Eye (tissue), 1 donor: ENCODE measurements at places on chromosomes 13 and 19.

GRCh38 chr19:35451338-35452096, 3.5 kb downstream of the FFAR2 start:
- DNase-seq, result no peak

DNA sequence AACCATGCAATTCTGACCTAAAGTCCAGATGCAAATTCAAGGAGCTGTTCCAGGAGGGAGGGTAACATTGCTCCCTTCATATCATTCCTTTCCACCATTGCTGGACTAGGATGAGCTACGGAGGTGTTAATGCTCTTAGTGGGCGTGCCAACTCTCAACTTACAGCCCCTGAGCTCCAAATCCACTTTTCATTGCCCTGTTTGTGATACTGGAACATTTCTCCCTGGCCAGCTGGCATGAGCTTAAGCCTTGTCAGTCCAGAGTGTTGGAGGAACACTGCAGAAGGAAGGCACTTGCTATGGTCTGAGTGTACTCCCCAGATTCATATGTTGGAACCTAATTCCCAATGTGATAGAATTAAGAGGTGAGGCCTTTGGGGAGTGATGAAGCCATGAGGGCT, 70.4 kb upstream of the FARP1 start:
- DNase-seq, result no peak

GRCh38 chr13:59374691-59375090, 789.0 kb downstream of the DIAPH3 start:
- no peak for DNase-seq

- peak; percentile 30 for DNase-seq
Measured at GRCh38 chr19:12513531-12514061, 29.0 kb upstream of the ZNF709 start.

DNA sequence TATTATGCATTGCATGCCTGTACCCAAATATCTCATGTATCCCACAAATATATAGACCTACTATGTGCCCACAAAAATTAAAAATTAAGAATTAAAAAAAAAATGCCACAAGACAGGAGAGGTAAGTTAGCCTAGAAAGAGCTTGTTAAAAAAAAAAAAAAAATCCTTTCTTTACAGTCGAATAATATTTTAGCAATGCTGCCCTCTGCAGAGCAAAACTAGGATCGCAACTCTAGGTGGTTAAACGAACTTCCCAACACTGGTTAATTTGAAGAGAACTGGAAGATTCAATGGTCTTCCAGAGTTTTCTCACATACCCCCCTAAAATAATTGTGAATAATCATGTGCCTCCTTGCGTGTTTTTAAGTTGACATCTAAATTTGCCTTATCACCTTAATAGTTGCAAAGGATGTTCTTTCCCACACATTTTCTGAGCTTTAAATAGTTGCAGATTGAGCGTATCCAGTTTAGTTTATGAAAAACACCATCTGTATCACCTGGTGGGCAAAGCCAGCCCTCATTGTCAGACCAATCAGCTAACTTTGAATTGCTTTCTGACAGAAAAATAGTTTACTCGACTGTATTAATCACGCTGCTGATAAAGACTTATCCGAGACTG, 47.4 kb upstream of the RCBTB2 start:
- DNase-seq, result peak; percentile 92

DNA sequence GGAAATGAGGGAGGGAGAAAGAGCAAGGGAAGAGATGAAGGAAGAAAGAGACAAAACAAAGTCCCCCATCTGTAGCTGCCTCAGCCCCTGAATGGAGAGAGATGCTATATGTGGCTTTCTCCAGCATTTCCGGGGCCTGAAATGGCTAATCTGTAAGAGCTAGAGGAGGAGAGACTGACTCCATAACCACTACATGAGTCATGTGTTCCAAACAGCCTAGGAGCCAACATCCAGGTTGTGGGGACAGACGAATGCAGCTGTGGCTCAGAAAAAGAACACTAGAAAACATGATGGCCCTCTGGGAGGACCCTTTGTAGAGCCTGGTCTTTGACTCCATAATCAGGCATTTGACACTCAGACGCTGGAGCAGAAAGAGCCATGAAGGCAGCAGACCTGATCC, 292.0 kb upstream of the ZNF507 start:
- DNase-seq, result no peak

DNA sequence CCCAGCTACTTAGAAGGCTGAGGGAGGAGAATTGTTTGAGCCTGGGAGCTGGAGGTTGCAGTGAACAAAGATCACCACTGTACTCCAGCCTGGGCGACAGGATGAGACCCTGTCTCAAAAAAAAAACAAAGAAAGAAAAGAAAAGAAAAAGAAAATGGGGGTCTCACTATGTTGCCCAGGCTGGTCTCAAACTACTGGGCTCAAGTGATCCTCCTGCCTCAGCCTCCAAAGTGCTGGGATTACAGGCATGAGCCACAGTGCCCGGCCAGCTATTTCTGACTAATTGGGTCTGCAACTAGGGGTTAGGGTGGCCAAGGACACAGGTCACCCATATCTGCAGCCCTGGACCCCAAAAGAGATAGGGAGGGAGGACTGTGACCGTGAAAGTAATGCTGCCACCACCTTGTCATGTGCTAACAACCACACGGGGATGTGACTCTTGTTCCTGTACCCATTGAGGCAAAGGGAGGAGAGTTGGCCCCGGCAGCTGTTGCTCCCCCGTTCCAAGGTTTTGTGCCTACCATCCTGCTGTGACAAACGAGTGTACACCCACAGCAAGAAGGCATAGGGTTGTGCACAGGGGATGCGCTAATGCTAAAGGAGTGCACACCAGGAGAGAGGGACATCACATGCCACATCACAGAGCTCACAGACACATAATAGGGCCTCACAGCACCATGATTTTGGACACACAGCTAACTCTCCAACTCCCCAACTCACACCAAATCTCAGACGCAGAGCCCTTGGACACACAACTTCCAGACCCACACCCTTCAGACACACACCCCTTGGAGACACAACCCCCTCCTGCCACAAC, 619 bp downstream of the MEF2B start:
- DNase-seq, result no peak

DNA sequence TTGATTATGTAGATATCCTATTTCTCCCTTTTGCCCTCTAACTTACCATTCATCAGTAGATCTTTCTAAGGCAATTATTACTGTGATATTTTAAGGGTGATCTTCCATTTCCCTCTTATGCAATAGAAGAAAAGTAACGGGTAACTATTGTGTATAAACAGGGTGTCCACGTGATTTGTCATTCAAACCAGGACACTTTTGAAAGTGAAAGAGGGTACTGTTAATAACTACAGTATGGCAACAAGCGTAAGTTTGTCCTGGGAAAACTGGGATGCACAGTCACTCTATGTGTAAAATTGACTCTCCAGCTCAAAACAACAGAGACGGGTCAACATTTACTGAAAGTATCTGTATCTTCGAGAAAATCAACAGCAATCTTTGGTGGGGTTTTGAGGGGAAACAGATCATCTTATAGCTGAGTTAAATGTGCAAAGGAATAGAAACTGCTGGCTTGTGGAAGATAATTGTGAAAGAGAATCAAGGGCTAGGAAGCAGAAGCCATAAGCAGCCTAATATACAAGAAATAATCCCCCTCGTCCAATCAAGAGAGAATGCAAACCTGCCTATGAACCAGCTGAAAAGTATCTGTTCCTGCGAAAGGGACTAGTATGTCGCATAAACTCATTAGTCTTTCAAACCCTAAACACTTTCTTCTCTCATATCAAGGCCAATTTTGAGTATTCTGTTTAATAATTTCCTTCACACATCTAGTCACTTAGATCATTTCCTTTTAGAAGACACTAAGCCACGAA, 126.7 kb downstream of the FOXO1 start:
- DNase-seq, result no peak

DNA sequence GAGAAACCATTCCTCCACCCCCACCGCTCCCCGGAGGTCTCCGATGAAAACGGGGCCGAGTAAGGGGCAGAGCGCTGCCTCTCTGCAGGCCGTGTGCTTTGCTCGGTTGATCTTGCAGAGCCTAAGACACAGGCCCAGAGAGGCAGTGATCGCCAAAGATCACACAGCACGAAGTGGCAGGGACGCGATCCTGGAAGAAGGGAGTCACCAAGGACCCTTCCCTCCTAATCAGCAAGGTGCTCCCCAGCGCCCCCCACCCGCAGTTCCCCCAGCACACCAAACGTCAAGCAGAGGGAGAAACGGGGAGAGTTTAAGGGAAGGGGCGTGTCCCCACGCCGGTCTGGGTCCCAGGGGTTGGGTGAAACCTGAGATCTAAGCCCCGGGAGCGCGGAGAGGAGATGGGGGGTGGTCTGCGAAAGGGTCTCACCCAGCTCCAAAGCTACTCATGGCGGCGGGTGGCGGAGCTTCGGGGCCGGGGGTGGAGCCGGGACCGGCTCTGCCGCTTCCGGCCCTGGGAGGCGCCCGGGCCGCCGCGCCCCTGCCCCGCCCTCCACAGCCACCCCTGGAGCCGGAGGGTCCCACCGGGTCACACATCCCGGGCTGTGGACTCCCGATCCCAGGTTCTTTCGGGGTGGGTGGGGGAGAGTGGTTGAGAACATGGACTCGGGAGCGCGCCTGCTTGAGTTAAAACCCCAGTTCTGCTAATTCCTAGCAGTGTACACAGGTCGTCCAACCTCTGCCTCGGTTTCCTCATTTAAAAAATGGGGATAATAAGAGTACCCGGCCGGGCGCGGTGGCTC, at the start of gene EML2:
Gene EML2, minus strand, starts transcription at position 468 of the 800 bp plus-strand sequence. Its CDS starts 21 bp downstream, at position 447.
- peak; percentile 77 for DNase-seq

- DNase-seq, result no peak
Measured at GRCh38 chr13:21420706-21421105, 38.4 kb downstream of the ZDHHC20 start.

DNA sequence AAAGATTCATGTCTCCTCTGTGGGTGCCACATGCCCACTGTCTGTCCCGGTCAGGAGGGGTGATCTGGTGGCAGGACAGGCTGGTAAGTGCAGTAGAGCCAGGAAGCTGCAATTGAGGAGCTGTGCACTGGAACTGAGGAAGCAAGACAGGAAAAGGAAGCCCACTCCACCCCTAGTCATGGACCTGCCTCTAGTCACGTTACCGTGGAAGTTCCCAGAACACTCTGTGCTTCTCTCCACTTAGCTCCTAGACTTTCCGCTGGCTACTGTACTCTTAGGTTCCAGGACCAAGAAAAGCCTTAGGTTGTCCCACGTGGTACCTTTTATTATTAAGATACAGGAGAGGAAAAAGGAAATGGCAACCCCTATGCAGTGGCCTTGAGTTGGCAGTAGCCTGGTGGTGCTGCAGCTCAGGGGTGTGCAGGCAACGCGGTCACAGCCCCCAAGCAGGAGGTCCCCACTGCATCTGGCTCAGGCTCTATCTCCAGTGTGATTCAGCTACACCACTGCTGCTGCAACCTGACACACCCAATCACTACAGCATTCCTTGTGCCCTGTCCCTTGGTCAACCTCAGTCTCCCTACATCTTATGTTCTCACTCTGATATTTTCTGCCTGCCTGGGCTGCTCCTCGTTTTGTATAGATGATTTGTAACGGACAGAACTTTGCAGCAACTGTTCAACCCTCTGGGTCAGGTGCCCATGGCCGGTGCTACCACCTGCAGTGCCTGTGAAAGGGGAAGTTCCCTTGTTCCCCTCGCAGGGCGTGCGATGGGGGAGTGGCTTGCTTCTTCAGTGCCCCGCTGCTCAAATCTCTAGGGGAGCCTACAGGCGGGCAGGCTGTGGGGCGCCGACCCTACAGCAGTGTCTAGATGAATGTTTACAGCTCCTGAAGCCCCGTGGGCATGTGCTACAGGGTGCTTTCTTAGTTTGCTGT, 24.4 kb upstream of the GPR12 start:
- peak; percentile 11 for DNase-seq

DNA sequence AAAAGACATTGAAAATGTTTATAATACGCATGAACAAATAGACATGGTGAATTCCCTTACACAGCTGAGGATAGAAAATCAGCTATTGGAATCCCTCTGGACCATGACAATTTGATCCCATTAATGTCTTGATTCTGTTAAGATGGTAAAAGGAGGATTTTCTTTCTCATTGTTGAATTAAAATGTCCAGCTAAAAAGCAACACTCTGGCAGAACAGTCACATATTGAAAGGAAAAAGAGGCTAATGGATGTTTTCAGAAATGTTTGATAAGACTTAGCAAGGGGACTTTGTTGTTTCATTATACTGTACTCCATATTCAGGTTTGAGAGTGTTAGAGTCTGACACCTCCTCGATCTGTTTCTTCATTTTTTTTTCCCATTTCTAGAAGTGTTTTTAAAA, 296.0 kb downstream of the OLFM4 start:
- DNase-seq, result no peak

DNA sequence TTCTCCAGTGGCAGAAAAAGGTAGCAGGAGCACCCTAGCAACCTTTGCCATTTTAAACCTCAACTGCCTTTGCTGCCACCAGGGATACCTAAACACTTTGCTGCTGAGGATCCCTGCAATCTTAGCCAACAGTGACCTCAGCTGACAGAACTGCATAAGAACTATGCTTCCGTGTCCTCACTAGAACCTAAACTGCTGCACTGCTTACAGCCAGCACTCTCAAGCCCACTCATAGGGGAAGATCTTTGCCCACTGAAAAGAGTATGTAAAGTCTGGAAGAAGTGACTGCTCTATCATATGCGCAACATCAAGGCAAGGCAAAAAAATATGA, 270.0 kb upstream of the PCDH20 start:
- no peak for DNase-seq

GRCh38 chr13:23724196-23724970, 154.2 kb downstream of the TNFRSF19 start:
- no peak for DNase-seq

DNA sequence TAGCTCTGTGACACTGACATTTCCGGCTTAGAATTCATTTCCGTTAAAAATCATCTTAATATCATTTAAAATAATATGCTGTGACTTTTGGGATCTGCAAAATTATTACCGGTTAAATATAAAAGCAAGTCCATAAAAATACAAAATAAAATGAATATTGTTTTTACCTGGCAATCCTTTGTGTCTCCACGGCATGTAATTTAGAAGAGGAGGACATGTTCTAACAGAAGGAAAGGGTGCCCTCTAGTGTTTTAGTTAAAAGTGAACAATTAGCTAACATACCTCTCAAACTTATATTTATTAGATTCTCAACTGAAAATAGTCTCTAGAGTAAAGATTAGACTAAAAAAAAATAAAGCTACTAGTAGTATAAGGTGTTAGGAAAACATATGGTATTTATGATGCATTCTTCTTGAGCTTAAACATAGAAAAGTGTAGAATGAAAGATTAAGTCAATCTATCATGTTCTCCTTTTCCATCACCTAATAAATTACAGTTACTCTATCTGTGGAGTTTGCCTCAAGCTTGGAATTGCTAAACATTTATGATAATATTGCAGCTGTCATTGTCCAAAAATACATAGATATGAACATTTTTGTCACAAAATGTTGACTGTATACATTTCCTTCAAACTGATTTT, 676.7 kb upstream of the SPRY2 start:
- DNase-seq, result peak; percentile 84

- no peak for DNase-seq
Measured at GRCh38 chr13:114017966-114018365, 44.1 kb upstream of the C13orf46 start.

DNA sequence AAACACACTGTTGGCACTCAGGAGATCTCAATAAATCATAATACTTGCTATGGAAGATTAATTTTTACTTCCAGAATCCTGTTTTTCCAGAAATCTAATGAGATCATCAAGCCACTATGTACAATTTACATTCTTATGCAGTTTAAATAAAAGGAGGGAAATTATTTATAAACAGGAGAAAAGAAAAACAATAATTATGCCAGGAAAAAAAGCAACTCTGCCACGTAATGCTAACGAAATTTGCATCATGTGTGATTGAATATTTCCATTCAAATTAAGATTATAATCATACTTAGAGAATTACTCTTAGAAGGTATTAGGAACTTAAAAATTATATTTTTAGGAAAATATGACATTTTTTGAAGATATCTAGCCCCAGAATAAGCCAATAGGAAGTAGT, 13.0 kb downstream of the FAM124A start:
- DNase-seq, result no peak

- no peak for DNase-seq
Measured at GRCh38 chr13:48528720-48529119, 4.2 kb downstream of the RCBTB2 start.
